Stimulated activated CD8-positive, alpha-beta memory T cell treated with anti-CD3 and anti-CD28 coated beads, Interleukin-15, amount 100 ng/mL, for 1 hour (primary cell): ENCODE measurements at places on chromosomes 13 and 19.

GRCh38 chr13:69496981-69497380 is 610.6 kb upstream of the ATXN8OS start:
- DNase-seq, result no peak

- DNase-seq, result no peak
Measured at GRCh38 chr19:54207983-54208783, 7.5 kb downstream of the RPS9 start.

DNA sequence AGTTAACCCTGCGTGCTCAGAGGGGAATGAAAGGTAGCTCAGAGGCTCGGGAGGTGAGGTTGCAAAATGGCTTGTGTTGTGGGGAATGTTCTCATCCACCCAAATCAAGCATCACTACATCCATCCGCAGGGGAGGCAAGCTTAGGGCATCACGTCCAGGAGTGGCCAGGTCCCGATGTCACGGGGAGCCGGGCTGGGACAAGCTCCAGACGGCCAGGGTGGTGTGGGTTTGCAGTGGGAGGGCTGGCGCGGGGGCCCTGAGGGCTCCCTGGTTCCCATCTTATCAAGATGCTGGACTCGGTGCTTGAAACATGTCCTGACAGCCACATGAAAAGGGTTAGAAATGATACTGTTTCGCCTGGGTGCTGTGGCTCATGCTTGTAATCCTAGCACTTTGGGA is 25.8 kb downstream of the EPN1 start:
- DNase-seq, result no peak

DNA sequence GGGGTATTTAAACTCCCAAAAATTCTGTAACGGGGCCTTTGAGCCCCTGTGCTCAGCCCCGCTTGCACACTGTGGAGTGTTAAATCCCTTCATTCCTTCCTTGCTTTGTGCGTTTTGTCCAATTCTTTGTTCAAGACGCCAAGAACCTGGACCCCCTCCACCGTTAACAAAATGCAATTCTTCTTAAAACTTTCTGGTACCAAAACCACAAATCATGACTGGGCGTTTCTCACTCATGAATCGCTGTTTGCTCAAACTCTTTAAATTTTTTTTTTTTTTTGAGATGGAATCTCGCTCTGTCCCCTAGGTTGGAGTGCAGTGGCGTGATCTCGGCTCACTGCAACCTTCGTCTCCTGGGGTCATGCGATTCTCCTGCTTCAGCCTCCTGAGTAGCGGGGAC is 881 bp downstream of the ZNF20 start:
- no peak for DNase-seq

DNA sequence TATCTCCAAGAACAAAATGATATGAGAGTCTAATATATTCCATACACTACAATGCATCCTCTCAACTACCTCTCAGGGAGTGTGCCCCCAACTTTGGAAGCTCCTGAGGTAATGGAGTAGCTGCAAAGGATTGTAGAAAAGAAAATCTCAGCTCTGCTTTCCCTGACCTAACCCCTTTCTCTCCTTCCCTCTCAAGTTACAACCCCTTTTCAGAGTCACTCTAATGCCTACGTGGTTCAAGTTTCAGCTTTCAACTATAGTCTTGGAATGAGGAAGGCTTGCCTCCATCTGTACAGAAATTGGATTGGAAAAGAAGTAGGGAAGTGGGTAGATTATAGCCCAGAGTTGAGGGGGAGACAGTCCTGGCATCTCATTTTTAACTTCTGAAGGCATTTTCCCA is 256.0 kb downstream of the PCDH9 start:
- DNase-seq, result no peak

DNA sequence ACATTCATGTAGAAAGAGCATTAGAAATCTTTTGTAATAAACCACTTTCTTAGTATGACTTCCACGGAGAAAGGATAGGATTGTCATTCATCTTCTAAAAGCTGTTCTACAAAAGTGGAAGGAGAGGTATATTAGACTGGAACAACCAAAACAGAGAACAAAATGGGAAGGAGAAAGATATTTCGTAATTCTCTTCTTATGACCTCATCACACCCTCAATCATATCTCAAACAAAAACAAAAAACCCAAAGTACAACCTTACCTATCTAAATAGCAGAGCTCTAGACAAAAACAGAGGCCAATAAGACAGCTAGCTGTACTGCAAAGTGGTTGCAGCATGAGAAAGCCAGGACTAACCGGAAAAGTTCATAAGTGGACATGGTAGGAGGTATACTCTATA is 46.3 kb downstream of the DACH1 start:
- no peak for DNase-seq

- DNase-seq, result no peak
Measured at GRCh38 chr13:97339019-97339987, 94.7 kb upstream of the RAP2A start.

DNA sequence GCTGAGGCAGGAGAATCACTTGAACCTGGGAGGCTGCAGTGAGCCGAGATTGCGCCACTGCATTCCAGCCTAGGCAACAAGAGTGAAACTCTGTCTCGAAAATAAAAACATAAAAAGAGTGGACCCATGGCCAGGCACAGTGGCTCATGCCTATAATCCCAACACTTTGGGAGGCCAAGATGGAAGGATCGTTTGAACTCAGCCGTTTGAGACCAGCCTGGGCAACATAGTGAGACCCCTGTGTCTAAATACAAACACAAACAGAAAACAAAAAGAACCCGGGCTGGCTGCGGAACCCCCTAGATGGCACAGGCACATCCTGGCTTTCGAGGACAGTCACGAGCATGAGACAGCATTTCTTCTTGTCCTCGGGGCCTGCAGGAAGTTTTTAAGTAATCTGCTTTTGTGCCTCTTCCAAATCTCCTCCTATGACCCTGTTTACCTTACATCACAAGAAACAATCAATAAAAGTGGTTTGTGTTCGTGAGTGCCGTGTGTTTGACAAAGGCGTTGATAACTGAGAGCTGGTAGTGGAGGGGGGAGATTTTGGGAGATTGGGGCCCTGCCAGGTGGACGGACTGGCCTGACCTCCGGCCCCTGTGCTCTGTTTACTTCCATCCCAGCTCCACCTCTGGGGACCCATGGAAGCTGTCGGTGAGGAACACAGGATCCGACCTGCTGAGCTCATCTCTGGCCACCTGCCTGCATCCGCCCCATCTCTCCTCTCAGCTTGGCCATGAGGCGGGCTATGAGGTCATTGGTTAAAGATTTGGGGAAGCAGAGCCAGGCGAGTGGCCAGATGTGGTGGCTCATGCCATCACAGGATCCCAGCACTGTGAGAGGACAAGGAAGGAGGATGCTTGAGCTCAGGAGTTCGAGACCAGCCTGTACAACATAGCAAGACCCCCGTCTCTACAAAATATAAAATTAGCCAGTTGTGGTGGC is 5.9 kb upstream of the GDF15 start:
- DNase-seq, result no peak

- no peak for DNase-seq
Measured at GRCh38 chr19:19205416-19206410, 2.5 kb upstream of the NR2C2AP start.

GRCh38 chr19:29402563-29402962 is 123.2 kb upstream of the VSTM2B start:
- DNase-seq, result no peak

GRCh38 chr13:61477619-61478018 is 62.0 kb upstream of the PCDH20 start:
- no peak for DNase-seq

GRCh38 chr13:113734099-113734825 is 24.8 kb upstream of the TMEM255B start:
- no peak for DNase-seq

DNA sequence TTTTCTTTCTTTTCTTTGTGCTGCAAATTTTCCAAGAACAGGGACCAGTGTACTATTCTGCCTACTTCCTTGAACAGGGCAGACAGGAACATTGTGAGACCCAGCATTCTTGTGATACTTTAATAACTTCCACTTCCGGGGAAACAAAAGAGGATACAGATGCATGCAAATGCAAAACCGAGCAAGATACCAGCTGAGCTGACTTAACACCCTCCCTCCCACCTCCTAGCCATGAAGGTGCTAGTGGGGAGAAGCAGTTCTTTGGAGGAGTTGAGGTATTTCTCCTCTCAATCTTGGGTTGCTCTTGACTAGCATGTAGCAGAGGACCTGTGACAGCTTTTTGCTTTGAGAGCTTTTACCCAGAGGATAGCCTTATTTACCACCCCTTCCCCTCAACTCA is 111.2 kb downstream of the KLF5 start:
- no peak for DNase-seq

DNA sequence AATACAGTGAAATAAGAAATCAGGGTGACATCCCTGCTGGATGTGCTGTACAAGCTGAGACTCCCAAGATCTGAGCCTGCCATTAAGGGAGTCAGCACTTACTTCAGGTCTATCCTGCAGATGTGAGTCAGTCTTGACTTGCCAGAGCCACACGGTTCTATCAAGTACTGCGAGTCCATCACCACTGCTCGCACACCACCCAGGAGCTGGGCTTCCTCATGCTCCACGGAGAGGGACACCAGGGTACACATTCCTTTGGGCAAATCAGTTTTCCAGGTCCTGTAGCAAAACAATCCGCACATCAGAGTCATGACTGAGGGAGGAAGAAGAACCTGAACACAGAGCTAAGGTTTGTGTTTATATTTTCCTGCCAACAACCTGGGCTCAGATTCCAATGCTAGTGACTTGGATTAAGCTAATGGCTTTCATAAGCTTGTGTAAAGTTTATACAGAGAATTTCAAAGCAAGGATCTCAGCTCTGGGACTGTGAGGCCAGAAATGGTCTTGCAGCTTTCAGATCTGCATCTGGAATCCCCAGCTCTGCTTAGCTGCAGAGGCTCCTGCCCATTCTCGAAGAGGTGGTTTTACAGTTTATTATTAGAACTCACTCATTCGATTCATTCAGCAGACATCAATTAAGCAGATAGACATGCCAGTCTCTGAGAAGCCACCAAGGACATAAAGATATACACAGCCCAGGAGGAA is 90.6 kb downstream of the KL start:
- DNase-seq, result no peak

DNA sequence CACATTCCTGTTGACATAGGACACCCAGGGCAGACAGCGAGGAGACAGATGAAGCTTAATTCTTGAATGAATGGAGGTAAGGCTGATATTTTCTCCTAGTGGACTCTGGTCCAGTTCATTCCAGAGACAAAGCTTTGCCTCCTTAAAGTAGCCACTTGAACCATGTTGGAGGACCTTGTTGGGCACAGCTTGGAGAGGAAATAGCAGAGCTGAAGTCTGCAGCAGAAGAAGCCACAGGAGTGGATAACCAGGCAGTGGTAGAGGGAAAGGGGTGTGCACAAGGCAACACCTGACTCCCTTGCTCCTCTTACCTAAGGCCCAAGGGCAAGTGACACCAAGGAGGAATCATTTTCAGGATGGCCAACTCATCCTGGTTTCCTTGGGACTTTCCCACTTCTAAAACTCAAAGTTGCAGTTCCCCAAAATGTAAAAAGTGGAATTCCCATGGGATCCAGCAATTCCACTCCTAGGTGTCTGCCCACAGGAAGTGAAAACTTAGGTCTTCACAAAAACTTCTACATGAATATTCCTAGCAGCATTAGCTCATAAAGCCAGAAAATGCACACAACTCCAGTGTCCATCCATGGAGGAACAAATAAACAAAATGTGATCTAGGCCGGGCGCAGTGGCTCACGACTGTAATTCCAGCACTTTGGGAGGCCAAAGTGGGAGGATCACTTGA is 6.6 kb upstream of the RFX2 start:
- DNase-seq, result no peak

GRCh38 chr19:46974181-46974580 is 45.5 kb upstream of the NPAS1 start:
- no peak for DNase-seq

DNA sequence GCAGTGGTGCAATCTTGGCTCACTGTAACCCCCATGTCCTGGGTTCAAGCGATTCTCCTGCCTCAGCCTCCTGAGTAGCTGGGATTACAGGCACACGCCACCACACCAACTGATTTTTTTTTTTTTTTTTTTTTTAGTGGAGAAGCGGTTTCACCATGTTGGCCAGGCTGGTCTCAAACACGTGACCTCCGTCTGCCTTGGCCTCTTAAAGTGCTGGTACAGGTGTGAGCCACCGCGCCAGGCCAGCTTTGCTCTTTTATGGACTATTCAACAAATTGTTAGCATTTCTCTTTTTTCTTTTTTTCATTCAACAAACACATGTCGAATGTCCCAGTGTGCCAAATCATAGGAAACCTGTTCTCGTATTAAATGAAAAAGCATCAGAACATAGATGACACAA is 99.6 kb downstream of the INSR start:
- no peak for DNase-seq

GRCh38 chr13:86684402-86684801 is 885.2 kb upstream of the SLITRK6 start:
- no peak for DNase-seq

- DNase-seq, result no peak
Measured at GRCh38 chr13:30153545-30154426, 153.6 kb downstream of the KATNAL1 start.

DNA sequence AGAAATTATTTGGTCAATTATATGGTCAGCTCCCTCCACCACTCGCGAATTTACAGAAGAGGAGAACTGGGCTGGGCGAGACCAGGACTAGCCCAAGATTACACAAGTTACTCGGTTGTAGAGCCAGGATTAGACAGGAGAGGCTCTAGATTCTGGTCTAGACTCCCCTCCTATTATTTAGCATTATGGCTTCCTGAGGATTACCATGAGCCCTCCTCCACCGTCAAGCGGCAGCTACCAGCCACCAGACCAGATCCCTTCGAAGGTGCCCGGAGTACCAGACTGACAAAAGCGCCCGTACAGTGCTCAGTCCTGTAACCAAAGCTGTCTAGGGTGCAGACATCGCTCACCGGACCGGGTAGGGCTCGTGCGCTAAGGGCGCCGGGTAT is 497 bp upstream of the MLNR start:
- no peak for DNase-seq

DNA sequence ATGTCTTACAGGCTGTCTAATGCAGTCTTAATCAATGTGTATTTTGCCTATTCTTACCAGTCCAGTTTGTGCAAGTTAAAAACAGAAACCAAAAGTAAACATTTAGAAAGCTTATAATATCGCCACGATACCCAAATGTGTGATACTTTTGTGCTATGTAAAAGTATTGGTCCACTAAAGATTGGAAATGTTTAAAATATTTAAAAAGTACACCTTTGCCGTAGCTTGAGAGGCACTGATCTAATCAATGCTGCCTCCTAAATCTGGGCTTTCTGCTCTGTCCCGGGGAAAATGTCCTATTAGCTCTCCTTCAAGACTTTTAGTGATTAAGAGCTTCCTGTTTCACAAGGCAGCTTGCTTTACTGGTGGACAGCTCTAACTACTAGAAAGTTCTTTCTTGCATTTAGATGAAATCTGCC is 64.7 kb downstream of the DNAJC15 start:
- no peak for DNase-seq

DNA sequence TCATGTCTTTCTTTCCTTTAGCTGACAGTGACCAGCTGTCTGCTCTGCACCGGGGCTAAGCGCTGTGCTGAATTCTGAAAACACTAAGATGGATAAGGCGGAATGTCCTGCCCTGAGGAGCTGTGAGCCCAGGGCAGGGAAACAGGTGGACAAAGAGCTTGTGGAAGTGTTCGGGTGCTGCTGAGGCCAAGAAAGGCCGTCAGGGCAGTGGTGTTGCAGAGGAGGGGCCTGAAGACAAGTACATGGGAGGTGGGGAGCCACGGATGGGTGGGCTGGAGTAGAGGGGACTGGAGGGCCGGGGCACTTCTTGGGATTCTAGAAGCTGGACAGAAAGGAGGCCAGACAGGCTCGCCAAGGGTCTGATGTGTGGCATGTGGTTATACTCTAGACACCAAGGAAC is 66.2 kb upstream of the GPR183 start:
- no peak for DNase-seq

GRCh38 chr19:40253611-40254092 is 27.2 kb upstream of the CCNP start:
- DNase-seq, result no peak
